Bronchial epithelial cell (primary cell): ENCODE measurements at places on chromosomes 11 and 22.
A peak's percentile ranks its signal among the peaks of the same experiment; 100 is the strongest.

DNA sequence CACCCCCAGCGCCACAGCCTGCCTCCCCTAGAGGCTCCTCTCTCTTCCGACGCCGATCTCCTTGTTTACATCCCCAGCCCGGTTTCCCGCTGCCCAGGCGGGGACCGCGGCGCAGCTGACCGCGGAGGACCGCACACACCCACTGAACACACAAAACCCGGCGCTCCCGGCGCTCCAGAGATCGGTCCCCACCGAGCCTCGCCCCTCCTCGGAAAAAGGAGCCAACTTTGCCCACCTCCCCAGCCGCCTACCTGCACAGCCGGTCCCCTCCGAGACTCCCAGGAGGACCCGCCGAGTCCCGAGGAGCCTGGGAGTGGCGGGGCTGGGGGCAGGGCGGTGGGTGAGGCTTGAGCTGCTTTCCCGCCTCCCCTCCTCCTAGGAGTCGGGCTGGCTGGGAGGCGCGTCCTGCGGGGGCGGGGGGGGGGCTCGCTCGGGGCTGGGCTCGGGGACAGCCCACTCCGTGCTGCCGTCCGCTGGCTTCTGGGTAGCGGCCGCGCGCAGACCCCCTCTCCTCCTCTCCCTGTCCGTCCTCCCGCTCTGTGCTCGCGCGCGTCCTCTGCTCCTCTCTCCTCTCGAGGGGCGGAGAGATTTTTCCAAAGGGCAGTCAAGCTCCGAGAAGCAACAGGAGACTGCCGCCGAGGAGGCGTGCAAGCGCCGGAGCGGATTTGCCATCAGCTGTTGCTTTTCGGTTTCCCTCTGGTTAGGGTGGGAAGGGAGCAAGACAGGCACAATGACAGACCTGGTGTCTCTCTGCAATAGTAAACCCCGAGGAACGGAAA, at the start of gene FXYD6:
Gene FXYD6, minus strand, starts transcription at position 318 of the 779 bp plus-strand sequence. CDS start 33,882 bp downstream, outside the sequence.
- no peak for DNase-seq

DNA sequence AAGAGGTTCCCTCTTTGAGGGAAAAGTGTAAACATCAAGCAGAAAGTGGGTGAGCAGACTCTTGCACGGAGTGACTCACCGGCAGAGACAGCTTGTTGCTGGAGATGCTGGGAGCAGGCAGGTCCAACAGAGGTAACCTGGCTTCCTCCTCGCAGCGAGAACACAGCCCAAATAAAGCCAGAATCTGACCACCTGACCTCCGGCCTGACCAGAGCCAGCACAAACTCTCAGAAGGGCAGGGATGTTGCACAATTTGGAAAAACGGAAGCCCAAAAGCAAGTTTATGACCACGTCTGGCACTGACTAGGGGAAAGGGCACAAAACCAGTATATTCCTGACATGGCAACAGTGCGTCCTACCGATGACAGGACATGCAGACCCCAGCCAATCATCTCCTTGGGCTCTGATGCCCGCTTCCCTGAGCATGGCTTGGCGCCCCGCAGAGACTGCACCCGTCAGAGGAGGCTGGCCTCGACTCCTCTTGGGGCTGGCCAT, 5.4 kb downstream of the SMCO4 start:
- peak; percentile 18 for DNase-seq

- DNase-seq, result no peak
Observed at GRCh38 chr22:28930357-28931007, 47.1 kb downstream of the ZNRF3 start.

- no peak for DNase-seq
Observed at GRCh38 chr11:6608011-6608410, 4.0 kb downstream of the TAF10 start.

DNA sequence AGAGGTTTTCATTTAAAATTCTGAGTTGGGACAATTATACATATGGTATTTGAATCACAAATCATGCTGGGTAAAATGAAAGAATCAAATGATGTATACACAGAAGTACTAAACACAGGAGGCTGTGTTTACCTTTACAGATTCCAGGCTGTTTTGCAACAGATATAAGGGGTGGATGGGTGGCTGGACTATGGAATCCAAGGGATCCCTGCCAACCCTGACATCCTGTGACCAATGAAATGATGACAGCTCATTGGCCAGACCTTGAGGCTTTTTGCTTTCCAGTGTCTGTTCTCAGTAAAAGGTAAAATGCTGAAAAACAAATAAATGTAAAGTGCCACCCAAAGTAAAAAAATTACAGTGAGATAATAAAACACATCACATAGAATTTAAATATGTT, 3.3 kb upstream of the DDI1 start:
- peak; percentile 86 for DNase-seq
